ENCODE measurements at places on chromosomes 13 and 19.

DNA sequence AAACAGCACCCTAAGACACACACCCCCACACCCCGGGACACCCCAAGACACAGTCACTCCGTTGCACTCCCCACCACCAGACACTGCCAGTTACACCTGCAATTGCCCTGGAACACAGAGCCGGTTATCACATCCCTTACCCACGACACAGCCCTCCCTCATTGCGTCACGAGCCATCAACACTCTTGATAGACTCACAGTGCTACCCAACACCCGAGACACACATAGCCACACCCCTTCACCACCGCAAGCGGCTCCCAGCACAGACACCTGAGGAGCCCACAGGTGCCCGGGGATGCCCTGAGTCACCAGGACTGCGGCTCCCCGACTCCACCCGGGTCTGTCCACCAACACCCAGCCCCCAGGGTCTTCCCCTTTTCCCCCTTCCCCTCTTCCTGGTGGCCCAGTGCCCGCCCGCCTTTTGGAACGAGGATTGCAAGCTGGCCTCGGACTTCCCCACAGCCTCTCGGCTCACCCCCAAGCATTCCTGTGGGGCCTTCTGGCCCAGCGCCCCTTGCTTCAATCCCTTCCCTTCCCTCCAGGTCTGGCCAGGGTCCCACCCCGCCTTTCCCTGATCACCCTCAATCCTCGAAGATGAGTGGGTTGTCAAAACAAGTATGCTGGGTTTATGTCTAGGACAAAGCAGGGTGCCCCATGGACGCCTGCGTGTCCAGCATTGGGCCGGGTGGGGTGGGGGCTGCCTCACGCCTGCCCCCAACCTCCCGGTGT is 1.7 kb upstream of the PTGER1 start:
- peak; percentile 61 for DNase-seq

- DNase-seq = peak; percentile 57
Measured at GRCh38 chr13:52158629-52159158, 703 bp downstream of the NEK3 start.

DNA sequence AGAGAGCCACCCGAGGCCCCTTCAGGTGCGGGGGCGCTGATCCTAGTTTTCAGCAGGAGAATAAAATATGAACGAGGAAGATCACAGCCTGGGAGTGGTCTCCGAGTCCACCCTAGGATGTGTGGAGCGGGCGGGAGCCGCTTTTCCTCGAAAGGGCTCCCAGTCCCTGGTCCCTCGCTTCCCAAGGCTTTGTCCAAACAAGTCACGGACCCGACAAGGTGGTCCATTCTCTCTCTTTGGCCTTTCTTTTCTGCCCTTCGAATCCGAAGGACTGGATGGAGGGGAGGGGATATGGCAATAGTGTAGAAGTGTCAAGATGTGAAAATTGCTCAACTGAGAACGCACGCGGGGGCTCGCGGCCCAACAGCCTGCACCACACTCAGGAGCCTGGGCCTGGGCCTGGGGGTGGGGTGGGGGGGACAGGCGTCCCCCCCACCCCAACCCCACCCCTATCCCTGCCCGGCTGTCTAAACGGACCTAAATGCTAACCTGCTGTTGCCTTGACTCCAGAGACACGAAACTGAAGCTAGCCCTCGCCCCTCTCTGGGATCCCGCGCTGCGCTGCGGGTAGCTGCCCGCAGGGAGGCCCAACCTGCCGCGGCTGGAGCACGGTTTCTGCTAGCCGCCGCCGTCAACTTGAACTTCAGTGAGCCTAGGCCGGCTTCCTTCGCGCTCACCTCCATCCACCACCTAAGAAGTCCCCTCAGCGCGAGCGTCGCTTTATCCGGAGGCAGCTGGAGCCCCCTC is 7.1 kb downstream of the ZIC2 start:
- DNase-seq = no peak

GRCh38 chr19:6459262-6460098 is at the start of gene SLC25A23:
TSS of gene SLC25A23 (minus strand) at chr19:6459792. CDS start at chr19:6459628, 164 bp downstream.
- DNase-seq = peak; percentile 70

- no peak for DNase-seq
Measured at GRCh38 chr13:95540888-95541287, 11.6 kb upstream of the CLDN10 start.

DNA sequence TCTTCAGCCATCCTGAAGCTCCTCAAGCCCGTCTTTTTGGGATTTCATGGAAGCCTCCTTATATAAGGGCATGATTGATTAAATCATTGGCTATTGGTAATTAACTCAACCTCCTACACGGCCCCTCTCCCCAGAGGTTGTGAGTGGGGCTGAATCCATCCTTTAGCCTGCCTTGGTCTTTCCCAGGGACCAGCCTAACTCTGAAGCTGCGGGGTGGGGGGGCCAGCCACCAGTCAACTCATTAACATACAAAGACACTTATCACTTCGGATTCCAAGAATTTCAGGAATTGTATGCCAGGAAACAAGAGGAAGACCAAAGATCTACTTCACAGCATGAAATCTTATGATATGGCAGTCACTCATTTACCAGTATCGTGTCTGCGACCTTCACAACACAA is 9.9 kb downstream of the COL4A1 start:
- no peak for DNase-seq

DNA sequence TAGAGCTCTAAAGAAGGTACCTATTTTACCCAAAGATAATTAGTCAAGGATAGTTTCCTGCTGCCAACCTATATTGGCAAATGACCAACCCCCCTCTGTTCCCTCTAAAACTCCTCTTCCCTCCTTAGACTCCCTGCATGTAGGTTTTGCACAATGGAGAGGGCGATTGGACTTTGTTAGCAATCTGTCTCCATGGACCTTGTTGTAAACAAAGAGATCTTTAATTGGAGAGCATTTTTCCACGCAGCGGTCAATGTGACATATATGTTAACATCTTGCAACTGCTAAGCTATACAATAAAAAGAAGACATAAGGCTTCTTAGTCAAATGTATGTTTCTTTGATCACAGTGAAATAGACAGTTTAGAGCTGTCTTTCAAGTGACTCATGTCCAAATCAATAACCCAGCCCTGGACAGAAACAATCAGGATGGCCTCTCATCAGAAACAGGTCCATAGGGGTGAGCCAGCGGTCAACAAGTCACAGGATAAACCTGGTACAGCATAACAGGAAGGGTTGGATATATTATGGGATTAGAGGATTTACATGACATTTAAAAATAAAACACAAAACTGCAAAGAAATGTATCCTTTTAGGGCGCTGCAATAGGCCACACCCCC is 69.7 kb upstream of the UBL3 start:
- no peak for DNase-seq

- no peak for DNase-seq
Measured at GRCh38 chr19:50399368-50399745, 15.2 kb downstream of the POLD1 start.

DNA sequence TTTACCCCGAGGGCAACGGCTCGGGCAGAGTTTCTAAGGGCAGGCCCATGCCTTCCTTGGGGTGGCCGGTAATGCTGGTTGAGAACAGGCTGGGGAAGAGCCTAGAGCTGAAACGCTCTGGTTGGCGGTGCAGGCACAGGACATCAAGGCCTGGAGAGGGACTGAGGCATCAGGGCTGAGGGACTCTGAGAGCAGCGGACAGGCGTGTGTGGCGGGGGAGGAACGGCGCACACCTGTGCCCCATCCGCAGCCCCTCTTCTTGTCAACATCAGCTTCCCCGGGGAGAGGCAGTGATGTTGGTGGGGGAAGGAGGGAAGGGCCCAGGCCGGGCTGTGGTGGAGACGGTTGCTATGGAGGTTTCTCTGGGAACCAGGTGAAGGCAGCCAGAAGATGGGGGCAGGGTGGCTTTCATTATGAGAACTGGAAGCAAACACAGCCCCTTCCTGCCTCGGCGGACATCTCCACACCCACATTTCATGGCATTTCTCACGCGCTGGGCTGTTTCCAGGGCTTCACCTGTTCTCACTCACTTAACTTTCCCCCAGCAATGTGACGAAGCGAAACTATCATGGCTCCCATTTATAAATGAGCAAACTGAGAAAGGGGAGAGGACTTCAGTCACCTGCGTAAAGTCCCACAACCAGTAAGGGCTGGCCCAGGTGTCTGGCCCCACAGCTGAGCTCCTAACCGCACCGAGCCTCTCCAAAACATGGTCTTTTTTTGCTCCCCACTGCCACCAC is 8.2 kb upstream of the ATF5 start:
- DNase-seq = no peak

DNA sequence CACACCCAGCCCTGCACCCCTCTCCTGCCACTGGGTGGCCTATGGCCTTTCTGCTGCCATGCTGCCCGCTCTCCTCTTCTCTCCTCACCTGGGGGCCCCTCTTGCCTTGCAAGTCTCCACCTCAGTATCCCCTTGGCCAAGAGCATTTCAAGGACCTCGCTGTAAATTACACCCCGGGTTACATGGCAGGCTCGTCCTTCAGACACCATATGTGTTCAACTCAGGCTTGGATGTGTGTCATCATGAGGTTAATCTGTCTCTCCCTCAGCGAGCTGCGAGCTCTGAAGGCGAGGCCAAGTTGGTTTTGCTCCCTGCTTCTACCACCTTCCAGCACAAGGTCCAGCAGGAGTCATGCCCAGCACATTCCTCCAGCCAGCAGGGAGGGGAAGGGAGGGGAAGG is 74.8 kb upstream of the TM9SF2 start:
- DNase-seq = no peak

Measured in ELR (cell line).